NCI-H146 (cell line): ENCODE measurements at places on chromosomes 6 and 20.

DNA sequence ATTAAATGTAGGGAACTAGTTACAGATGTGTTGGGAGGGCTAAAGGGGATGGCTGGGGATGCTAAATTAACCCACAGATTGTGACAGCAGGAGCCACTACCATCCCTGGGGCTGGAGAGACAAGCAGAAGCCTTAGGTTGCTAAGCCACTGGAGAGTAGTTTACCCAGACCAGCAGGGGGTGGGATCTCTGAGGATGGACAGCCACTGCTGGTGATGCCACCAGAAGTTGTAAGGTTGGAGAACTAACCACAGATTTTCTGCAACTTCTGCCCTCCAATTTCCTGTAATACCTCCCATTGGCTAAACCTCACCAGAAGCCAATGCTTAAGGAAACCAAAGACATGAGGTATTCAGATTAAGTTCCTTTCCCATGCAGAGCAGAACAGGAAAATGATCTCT lies 139.6 kb upstream of the NOX3 start:
- peak; percentile 64 for DNase-seq

DNA sequence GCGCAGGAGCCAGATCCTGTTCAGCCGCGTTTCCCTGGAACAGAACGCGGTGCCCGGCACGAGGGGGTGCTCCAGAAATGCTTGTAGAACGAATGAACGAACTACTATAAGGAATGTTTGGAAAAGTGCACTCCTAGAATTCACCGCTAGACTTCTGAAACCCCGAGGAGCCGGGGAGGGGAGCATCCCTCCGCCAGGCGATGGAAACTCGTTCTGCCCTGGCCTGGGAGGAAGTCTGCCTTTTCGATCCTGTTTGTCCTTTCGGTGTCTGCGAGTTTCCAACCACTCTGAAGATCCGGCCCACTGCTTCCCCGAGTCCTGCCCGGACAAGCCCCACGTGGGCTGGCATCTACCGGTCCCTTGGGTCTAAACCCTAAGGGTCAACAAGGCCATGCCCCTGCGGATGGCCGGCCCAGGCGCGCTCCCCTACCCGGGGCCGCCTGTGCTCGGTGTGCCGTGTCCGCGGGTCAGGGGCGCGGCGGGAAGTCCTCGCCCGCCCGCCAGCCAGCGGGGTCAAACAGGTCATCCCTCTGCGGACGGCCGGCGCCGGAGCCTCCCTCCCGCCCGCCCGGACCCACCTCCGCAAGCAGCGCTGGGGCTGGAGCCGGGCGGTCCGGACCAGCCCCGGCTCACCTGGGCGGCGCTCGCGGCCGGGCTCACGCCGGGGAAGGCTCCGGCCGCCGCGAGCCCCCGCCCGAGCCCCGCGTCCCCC lies 526 bp downstream of the SULF2 start:
- no peak for DNase-seq

GRCh38 chr6:80667006-80667405 lies 560.5 kb downstream of the BCKDHB start:
- no peak for DNase-seq

GRCh38 chr6:25026723-25027122 lies 91.0 kb upstream of the RIPOR2 start:
- DNase-seq = peak; percentile 20

DNA sequence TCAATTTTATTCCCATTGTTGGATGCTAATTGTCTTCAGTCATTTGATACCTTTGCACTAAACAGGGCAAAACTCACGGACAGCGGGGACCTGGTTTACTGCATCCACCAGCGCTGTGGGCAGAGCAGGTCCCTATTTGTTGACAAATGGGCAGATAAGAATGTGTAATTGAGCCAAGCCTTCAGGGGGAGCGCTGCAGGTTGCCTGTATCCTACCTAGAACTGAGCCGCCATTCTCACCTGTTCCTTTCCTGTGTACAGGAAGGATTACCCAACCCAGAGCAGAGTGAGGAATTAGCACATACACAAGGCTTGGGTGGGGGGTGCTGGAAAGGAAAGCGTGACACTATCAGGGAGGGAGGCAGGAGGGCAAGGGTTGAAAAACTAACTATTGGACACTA lies 89.1 kb upstream of the FOXA2 start:
- peak; percentile 96 for DNase-seq

DNA sequence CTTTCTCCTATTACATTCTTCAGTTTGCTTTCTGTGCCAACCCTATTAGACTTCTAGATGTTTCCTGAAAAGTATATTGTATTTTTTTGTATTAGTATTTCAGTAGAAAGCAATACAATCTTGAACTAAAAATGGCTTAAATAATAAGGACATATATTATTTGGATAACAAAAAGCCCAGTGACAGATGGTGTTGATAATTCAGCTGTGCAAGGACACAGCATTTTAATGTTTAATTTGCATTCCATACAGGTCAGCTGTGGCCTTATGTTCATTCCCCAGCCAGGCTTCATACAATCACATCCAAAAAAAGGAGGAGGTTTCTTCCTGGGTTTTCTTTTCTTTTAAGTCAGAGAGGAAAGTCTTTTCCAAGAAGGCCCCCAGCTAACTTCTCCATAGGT lies 236.9 kb downstream of the CD109 start:
- no peak for DNase-seq

- no peak for DNase-seq
These were observed 41.5 kb downstream of the USP45 start for GRCh38 chr6:99473730-99474129.

- peak; percentile 49 for DNase-seq
These were observed 67.3 kb downstream of the PREX1 start for GRCh38 chr20:48760403-48760983.

- no peak for DNase-seq
These were observed 24.3 kb upstream of the CDYL start for GRCh38 chr6:4751823-4752464.

GRCh38 chr6:85641522-85641896 lies 1.2 kb downstream of the SYNCRIP start:
- DNase-seq = no peak

DNA sequence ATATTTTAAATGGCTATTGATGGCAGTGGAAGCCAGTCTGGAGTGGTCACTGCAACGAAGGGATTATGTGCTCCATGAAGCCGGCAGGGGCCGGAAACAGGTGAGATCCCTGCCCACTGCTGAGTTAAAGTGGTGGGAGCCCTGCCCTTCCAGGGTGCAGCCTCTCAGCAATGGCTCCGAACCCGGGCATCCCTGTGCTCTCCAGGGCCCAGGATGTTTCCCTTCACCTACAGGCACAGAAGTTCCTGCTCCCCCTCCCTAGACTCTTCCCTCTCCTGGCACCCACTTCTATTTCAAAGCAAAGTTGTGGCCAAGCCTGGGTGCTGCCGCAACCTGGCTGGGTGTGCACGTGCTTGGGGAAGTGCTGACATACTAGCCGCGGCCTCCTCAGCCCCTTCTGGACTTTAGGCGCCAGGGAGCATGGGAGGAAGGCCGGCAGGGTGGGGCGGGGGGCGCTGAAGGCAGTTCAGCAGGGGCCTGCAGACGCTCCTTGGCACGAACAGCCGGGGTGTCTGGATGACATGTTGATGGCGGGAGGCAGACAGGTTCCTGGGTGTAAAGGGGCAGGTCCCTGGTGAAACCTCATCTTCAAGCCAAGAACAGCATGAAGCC lies 452.3 kb downstream of the HTR1B start:
- DNase-seq = no peak

- DNase-seq = peak; percentile 14
These were observed 52.0 kb downstream of the FRK start for GRCh38 chr6:116008470-116009243.

GRCh38 chr6:99553888-99554287 lies 14.6 kb downstream of the CCNC start:
- no peak for DNase-seq

DNA sequence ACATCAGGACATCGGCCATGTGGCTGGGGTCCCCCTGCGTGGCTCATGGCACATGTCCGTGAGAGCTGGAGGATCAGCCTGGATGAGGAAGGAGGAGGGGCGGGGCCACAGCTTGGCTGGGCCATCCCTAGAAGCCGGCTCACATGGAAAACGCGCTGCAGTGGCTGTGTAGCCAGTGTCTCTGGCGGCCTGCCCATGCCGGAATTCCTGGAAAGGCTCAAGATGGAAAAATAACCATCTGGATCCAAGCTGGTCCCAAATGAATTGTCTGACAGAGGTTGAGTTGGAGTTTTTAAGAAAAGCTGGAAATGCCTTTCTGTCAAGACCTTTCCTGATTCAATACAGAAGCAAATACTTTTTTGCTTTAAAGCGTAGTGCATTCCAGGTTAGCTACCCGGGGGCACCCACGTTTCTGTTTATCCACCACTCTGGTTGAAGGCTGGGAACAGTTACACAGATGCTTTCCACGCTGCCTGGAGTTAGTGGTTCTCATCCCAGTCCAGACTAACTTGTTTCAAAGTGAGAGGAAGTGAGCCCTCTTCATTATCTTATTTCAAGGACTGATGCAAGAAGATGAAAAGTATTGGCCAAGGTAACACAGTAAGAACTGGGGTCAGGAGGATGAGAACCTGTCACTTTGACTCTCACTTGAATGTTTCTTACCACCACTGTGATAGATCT lies 99.0 kb downstream of the GMPR start:
- no peak for DNase-seq

GRCh38 chr20:4076671-4077070 lies 61.3 kb upstream of the RNF24 start:
- DNase-seq = no peak

DNA sequence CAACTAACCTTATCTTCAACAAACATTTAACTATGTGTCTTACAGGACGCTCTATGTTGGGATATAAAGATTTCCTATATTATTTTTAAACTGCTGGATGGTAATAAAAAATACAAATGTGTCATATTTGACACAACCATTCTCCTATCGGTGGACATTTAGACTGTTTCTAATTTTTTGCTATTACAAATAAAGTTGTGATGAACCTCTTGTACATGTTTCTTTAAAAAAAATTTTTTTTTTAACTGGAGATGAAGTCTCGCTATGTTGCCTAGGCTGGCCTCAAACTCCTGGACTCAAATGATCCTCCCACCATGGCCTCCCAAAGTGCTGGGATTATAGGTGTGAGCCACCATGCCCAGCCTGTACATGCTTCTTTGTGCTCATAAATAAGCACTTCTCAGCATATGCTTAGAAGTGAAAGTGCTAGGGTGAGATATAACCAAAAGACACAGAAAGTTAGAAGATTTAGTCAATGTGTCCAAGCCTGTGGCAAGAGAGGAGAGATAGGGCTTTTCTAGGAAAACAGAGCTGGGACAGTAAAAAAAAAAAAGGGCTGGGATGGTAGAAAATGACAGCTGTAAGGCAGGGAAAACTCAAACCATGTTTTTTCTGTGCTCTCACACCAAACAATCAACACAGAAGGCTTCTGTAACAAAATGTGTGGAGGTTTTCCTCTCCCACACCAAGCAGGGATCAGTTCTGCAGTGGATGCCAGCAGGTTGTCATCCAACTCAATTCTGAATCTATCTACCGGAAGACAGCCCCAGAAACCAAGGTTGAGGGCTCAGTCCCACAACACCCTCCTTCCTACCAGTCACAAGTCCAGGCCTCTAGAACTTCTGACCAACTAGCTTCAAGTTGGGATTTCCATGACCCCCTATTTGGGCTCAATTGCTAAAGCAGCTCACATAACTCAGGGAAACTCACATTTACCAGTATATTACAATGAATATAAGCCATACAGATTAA lies 70.0 kb upstream of the SMIM29 start:
- no peak for DNase-seq

GRCh38 chr6:25227854-25228253 lies 51.3 kb upstream of the CARMIL1 start:
- DNase-seq = no peak

GRCh38 chr6:20266851-20267608 lies 54.8 kb upstream of the MBOAT1 start:
- DNase-seq = peak; percentile 10

GRCh38 chr6:77178821-77179220 lies 284.5 kb downstream of the HTR1B start:
- no peak for DNase-seq

- no peak for DNase-seq
These were observed 69.6 kb upstream of the VGLL2 start for GRCh38 chr6:117195728-117196127.

DNA sequence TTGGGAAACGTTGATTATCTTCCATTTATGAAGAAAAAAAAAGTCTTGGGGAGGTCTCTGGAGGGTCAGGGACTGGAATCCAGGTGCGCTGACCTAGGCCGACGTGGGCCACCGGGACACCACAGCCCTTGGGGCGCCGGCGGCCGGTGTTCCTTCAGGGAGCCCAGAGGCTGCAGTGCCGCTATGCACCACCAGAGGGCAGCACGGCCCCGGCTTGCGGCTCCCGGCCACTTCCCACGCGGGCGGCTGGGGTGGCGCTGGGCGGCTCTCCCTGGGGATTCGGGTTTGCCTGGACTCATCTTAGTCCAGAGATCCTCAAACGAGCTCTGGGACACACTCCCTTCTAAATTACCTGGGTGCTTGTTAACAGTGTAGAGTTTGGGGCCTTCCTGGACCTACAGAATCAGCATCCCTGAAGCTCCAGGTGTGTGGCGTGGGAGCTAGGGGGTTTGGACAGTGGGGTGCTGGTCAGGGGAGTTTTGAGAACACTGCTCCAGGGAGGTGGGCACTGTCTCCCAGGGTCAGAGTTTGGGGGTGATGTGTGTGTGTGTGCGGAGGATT lies 23.0 kb upstream of the GTSF1L start:
- DNase-seq = peak; percentile 45

- DNase-seq = no peak
These were observed 277.7 kb upstream of the RIMS1 start for GRCh38 chr6:71608646-71609045.

- DNase-seq = peak; percentile 98
These were observed 73.2 kb downstream of the QRSL1 start for GRCh38 chr6:106702451-106703110.

DNA sequence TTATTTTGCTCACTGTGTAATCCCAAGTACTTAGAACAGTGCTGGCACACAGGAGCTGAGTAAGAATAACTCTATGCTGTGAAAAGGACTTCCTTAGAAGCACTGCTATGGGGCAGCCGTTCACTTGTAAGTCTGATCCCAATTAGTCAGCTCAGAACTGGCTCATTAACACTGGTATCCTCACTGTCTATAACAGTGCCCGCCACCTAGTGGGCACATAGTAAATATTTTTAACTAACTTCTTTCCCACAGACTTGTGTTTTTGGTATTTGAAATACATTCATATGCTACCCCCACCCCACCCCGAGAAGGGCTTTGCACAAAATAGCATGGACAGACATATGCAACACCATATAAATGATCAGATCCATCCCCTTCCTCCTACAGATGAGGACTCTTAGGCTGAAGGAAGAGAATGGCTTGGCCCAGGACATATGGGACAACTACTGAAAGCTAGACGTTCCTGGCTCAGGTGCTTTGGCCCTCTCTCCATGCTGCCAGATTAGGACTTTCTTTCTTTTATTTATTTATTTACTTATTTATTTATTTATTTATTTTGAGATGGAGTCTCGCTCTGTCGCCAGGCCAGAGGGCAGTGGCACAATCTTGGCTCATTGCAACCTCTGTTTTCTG lies 47.1 kb downstream of the DST start:
- DNase-seq = peak; percentile 61

GRCh38 chr20:59835448-59836395 lies 97.7 kb downstream of the SYCP2 start:
- DNase-seq = peak; percentile 77

- DNase-seq = no peak
These were observed 16.2 kb downstream of the L3MBTL3 start for GRCh38 chr6:130034378-130035146.
